ENCODE measurements at places on chromosomes 1 and 21.
A peak's percentile ranks its signal among the peaks of the same experiment; 100 is the strongest.

DNA sequence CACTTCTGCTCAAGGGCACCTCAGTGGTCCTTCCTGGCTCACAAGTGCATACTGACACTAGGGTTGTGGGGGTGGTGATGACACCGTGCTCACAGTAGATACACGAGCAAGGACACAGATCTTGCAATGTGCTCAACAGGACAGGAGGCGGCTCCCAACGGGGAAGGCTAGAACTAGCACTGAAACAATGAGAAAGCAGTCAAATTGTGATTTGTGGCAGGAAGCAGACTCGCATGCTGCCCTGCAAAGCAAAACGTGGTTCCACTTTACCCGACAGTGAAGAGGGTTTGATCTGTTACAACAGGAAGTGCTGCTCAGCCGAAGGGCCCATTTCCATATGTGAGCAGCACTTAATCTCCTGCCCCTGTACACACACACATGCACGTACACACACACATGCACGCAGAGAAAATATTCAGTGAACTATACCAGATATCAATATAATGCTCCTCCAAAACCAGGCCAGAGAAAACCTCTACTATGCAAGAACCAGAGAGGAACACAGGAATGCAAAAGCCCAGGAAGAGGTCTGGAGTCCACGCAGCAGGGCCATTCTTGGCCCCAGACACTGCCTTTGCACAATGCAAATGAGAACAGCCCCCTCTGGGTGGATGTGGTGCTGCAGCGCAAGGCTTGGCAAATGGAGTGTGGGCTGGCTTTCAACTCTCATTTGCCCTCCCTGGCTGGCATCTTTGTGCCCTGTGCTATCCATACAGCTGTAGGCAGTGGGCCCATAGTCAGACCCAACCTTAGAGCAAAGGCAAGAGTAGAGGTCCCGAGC, 47.1 kb downstream of the KANK4 start:
- no peak for DNase-seq

DNA sequence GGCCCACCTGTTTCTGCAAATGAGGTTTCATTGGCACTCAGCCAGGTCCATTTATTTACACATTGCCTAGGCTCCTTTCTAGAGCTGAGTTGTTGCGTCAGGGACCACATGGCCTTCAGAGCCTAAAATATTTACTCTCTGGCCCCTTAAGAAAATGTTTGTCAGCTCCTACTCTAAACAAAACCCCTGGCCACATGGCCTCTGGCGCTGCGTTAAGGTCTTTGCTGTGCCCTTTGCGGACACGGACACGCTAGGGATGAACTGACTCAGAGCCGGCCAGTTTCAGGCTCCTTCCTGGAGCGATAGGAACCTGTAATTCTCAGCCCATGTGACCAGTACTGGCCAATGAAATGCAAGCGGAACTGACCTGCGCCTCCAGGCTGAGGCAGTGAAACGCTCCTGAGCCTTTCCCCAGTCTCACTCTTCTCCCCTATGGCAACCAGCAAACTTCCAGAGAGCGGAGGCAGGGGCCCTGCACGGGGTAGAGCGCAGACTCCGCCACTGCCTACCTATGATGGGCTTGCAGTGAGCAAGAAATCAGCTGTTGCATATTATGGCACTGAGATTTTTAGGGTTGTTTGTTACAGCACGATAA, 160.3 kb downstream of the ETS2 start:
- DNase-seq = no peak

DNA sequence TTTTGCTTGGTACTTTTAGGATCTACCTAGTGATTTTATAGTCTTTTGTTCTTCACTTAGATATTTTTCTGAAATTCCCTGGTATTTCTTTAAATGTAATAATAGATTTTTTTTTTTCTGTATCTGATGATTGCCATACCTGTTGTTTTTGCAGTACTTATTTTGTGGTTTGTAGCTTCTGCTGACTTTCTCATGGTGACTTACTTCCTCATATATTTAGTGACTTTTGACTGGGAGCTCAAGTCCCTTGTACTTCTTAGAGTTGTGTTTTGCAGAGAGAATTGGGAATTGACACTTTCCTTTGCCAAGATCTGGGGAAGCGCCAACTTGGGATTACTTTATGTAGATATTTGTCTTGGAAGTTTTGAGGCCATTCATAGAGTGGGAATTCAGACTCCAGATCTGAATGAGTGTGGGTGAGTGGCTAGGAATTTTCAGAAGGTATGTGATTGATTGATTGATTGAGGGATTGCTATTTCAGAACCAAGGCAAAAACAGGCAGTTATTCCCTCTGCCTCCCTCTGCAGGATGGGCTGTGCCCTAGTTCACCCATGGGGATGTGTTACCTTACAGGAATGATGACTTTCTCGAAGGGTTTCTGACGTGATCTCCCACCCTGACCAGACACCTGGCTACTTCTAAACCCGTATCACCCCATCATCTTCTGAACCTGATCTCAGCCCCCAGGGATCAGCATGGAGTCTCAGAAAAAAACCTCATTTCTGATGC, 219.5 kb downstream of the URB2 start:
- no peak for DNase-seq

DNA sequence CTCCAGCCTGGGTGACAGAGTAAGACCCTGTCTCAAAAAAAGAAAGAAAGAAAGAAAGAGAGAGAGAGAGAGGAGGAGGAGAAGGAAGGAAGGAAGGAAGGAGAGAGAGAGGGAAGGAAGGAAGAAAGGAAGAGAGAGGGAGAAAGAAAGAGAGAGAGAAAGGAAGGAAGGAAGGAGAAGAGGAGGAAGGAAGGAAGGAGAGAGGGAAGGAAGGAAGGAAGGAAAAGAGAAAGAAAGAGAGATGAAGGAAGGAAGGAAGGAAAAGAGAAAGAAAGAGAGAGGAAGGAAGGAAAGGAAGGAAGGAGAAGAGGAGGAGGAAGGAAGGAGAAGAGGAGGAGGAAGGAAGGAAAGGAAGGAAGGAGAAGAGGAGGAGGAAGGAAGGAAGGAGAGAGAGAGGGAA, 82.2 kb upstream of the ATP1B1 start:
- DNase-seq = no peak

DNA sequence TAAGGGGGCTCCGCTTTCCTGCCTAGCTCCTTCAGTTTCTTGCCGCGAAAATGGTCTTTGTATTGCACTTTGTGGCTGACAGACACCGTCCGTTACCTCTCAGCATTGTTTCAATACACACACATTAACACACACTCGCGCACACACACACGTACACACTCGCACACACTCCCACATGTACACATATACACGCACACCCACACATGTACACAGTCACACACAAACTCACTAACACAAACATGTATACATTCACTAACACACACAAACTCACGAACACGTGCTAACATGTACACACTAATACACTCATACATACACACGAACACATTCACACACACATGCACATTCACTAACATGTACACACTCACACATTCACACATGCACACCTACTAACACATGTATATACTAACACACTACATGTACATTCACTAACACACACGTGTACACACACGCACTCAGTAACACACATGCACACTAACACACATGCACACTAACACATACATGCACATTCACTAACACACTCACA, 48.9 kb downstream of the PSMG1 start:
- no peak for DNase-seq

- DNase-seq = no peak
These were observed 12.9 kb downstream of the FAAH start for GRCh38 chr1:46406881-46407608.

- DNase-seq = no peak
These were observed 43.2 kb downstream of the GDAP2 start for GRCh38 chr1:117886101-117886795.

GRCh38 chr1:227894831-227895451, 52.8 kb downstream of the WNT9A start:
- DNase-seq = no peak

- no peak for DNase-seq
These were observed 501 bp upstream of the DNAJC6 start for GRCh38 chr1:65308781-65309303.

DNA sequence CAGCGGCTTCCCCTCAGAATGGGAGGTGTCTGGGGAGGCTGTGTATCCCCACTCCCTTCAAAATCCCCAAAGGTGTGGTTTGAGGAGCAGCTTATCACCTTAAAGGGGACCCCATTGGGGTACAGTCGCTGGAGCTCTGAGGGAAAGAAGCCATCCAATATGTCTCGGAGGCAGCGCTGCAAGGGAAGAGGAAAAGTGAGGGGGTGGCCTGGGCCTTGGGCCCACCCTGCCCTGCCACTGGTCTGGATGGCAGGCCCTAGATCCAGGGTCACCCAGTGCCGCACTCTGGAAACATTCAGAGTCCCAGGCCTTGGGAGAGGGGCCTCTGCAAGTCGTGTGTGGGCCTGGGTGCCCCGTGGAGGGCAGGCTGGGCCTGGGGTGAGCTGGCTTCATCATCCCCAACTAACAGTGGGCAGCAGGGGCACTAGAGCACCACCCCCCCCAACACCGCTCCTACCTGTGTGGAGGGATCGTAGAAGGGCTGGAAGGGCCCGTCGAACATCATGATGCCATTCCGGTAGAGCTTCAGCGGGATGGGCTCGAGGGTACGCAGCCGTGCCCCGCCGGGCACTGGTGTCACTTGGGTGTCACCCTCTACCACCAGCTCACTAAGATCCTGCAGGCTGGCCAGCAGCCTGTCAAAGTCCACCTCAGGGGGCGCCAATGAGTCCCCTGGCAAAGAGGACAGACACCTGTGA, 5.6 kb downstream of the SH3BGRL3 start:
- peak; percentile 77 for DNase-seq

DNA sequence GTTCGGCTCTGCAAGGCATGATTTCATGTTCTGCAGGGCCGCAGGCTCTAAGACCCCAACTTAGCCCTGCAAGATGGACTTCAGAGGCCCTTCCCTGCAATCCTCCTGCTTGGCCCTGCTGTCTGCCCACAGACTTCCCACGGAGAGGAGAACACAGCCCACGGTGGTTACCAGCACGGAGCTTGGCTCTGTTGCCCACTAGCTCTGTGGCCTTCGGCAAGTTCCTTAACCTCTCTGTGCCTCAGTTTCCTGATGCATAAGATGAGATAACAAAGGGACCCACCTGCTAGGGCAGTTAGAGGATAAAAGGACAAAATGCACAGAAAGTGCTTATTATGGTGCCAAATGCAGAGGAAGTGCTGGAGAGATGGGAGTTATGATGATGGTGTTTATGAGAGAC, 200.4 kb downstream of the HUNK start:
- no peak for DNase-seq

GRCh38 chr1:17194133-17194475, 10.8 kb upstream of the PADI1 start:
- no peak for DNase-seq

DNA sequence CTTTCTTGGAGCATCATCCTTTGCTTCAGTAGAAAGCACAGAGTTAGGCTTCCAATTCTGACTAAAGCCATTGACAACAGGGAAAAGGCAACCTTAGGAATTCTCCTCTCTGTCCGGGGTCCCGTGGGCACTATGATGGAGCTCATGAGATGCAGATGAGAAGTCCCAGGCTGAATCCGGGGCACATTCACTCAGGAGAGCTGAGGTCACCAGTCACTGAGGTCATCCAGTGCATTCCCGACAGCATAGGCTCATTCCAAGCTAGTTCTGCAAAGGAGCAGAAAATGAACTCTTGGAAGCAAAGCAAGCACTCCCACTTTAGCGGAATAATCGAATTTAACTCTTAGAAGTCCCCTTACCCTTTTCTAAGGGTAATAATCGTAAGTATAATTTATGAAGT, 6.8 kb downstream of the CR1 start:
- no peak for DNase-seq

DNA sequence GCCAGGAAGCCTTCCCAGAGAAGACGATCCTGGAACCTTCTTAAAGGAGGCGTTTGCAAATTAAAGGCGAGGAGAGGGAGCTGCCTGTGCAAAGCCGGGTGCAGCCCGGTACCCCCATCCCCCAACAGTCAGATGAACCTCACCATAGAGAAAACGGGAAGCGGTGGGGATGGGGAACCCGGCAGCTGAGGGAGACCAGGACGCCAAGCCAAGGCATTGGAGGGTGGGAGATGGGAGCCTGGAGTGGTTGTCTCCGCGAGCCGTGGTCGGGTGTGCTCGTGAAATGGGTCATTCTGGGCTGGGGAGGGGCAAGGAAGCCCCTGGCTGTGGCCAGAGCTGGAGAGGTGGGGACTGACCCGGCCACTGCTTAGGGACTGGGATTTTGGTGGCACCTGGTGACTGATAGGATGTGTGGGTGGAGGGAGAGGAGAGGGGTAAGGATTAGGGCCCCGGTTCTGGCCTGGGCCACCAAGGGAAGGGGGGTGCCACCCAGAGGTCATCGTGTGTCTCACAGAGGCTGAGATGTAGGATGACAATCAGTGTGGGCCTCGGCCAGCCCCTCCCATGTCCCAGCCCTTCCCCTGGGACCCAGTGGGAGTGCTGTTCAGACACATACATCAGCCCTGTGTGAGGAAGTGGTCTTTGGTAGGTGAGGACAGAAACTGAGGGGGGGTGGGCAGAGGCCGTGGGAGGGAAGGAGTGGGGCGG, 676 bp upstream of the PADI2 start:
- no peak for DNase-seq

DNA sequence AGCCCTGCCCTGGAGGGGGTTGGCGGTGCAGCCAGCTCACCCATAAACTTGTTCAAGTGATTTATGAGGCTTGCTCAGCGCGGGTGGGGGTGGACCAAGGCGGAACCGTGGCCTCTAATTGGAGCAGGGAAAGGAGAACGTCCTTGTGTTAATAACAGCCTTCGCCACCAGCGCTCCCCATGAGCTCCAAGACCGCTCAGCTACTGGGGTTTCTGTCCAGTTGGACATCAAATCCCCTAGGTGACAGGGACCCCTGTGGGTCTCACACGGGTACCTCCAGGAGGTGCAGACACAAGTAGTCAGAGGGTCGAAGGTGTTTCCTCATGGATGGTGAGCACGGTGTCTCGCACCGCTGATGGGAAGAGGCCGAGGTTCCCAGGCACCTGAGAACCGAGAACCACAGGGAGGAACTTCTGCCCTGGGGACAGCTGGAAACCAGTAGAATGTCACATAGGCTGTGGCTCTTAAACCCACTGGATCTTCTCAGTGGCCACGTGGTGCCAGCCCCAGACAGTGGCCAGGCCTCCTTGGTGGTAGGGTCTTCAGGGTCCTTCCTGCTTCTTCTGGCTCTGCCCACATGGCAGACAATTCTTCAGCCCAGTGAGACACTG, 3.7 kb upstream of the ACTRT2 start:
- no peak for DNase-seq

GRCh38 chr1:23423415-23424292, 894 bp downstream of the TCEA3 start:
- DNase-seq = no peak

GRCh38 chr1:49556676-49557234, 467.0 kb downstream of the AGBL4 start:
- no peak for DNase-seq

DNA sequence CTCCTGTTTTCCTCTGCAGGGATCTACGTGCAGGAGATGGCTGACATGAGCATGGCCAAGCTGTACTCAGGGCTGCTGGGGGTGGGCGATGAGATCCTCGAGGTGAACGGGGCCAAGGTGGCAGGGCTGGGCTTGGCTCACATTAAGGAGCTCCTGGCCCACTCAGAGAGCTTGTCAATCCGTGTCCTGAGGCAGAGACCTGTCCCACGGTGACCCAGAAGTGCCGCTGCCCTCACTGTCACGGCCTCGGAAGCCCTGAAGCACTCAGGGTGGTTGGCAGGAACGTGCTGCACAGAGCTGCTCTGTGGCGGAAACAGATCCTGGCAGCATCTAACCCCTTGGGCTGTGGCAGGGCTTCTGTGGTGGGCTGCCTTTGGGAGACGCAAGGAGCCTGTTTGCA, 37.6 kb downstream of the KIAA1614 start:
- no peak for DNase-seq

Data from hematopoietic multipotent progenitor cell treated with erythropoietin and hydrocortisone succinate and interleukin-3 and kit ligand, for 17 days (in vitro differentiated cells).